ENCODE measurements at places on chromosomes 7 and 10.

DNA sequence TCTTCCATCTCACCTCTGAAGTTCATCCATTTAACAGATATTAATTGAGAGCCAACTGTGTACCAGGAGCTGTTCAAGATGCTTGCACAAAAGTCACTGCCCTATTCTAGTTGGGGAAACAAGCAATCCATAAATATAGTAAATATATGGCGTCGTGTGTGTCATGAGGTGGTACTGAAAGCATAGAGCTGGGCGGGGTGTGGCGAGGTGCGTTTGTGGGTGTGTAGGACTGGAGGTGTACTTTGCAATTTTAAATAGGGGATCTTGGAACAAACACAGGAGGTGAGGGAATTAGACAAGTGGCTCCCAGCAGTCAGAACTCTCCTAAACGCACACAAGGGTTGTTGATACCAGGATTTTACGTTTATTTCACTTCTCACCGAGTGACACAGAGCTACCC is 490 bp upstream of the ZNF239 start:
- DNase-seq: no peak

GRCh38 chr7:2123360-2123759 is 109.4 kb downstream of the MAD1L1 start:
- no peak for DNase-seq

- DNase-seq: no peak
Observed at GRCh38 chr10:113965683-113966082, 78.0 kb upstream of the ADRB1 start.

DNA sequence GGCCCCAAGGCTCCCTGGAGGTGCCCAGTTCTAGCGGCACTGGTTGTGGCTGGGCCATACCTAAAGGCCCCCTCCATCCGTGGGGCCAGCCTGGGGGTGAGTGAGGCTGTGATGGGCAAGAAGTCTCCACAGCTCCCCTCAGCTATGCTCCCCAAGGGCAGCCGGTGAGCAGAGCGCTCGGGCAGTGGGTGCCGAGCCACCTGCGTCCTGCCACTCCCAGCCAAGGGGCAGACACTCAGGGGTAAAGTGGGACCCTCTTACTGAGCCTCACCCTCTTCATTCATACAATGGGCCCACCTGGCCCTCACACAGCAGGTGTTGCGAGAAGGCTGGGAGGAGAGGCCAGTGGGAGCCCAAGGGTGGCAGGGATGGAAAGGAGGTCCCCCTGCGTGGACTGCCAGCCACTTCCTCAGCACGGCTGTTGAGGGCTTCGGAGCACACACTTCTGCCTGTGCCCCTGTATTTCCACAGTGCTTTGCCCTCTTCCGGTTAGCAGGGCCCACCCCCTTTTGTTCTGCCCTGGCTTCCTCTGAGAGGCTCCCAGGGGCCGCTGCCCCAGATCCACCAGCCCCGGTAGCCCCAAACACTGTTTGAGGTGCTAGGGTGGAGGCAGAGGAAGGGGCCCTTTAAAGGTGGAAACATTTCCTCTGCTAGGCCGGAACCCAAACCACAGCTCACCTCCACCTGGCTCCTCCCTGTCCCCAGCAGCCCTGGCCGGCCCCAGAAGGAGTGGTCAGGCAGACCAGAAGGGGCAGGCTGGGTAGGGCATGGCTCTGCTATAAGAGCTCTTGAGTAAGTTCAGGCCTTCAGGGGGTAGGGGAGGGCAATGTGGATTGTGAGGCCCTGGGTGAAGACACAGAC is 16.4 kb upstream of the C10orf105 start:
- peak; percentile 48 for DNase-seq

DNA sequence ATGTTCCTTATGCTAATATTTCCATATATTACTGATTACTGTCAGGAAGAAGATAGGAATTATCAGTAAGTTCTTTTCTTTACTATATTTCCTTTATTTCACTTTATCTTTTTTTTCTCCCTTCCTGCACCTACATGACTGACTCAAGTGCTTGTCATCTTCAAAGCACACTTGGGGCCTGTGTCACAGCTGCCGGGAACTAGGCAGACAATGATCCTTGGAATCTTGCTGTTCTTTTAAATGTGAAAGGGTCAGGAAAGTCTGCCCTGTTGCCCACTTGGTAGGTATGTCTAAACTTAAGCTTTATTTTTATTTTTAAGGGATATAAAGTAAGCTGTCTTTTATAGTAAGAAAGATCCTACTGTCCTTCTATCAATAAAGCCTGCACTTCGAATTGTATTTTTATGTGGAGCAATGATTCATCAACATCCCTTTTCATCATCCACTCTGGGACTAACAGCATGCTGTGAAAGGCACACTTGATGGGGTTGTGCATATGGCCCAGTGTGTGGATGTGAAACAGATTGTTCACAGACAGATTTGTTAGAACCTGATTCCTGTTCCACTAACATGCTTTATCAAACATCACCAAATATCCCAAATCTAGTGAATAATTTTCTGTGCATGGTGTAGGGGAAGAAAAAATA is 556.9 kb downstream of the DNAJB9 start:
- DNase-seq: no peak

DNA sequence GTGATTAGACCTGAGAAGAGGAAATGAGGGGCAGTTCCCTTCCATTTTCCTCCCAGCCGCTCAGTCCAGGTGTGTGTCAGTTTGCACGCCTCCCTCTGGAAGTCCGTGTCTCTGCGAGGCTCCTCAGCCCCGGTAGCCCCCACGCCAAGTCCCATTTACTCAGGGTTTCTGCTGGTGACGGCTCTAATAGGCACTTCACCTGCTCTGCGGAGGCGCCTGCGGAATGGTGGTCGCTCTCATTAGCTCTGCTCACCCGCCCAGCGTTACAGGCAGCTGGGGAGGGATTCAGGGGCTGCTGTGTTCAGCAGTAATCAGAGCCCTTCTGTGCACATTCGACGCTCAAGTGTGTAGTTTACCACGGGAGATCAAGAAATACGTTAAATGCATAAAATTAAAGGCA is 179.9 kb downstream of the MGMT start:
- DNase-seq: no peak

- DNase-seq: no peak
Observed at GRCh38 chr7:3494947-3495346, 193.9 kb downstream of the SDK1 start.

DNA sequence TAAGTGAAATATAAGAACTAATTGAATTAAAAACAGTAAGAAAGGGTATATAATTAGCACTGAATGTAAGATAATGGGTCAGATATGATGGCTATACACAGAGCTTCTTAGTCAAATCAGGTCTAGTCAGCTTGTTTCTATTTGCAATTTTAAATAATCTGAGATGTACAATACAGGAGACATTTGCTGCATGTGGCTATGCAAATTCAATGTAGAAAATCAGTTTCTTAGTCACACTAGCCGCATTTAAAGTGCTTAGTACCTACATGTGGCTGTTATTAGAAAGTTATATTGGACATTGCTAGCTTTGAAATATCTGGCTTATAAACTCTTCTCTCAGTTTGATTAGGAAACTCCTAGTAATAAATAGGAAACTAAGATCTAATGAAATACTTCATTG is 25.3 kb downstream of the CCDC7 start:
- no peak for DNase-seq

DNA sequence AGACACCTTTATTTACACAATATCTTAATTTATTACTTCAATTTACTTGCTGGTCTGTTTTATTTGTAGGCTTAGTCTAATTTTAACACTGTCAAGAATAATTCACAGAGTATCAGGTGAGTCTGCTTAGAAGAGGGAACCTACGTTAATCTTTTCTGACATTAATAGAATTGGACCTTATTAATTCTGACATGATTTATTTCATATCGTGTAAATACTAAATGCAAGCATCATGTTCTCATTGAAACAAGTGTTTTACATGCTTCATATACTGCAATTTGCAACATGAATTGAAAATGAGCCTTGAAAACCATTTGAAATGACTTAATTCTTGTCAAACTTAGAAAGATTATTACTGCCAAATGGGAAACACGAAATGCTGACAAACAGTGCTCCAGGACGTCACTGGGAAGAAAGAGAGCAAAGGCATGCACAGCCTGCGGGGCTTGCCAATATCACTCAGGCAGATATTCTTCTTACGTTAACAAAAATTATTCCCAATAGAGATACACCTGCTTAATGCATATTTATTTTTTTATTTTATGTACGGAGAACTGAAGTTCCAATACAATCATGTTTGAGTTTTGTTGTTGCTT is 282.0 kb upstream of the AKR1E2 start:
- no peak for DNase-seq

- no peak for DNase-seq
Observed at GRCh38 chr10:12390733-12391132, 41.4 kb downstream of the CAMK1D start.

DNA sequence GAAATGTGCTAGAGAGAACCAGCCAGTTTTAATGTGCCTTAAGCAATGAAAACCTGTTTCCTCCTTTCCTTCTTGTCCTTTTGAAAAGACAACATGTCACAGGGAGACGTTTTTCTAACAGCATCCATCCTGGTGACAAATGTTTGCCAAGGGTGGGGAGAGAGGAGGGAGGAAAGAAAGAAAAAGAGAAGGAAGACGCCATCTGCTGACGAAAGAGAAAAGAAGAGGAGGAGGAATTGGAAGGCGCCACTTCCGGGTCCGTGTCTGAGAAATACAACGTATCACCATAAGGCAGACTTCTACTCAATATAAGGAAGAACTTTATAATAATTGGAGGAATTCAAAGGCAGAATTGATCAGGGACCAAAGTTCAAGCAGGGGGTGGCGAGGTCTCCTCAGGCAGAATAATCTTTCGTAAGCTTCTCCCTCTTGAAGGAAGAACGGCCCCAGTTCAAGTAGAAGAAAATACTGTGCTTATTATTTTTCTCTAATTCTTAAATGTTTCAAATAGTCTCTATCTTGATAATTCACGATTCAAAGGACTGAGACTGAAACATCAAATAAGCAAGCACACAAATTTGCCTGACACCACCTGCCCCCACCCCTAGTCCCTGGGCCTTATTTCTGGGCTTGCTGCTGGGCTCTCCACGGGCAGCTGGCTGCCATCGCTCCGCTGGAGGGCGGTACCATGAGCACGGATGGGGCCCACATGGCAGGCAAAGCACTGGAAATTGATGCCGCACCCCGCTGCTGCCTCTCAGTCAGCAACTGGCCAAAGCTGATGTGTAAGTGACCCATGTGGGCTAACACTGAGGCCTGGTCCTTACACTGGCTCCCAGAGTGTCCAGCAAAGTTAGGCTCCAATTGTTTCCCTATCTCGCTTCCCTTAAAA is 273.7 kb upstream of the KLF14 start:
- peak; percentile 33 for DNase-seq

DNA sequence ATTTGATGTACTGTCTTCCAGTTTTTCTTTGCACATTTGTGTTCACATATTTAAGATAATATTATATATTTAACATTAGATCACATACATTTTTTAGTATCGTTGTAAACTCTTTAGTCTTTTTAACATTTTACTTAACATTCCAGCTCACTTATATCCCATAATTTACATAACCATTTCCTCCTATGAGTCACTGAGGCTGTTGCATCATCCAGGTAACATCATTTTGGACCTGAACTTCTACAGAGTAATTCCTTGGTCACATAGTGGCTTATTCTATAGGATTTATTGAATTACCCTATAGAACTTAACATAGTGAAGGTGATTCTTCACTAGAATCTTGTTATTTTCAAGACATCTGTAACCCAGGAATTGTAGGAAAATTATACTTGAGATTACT is 194.4 kb downstream of the POU6F2 start:
- no peak for DNase-seq

GRCh38 chr7:73865738-73866445 is 4.9 kb downstream of the TMEM270 start:
- peak; percentile 61 for DNase-seq

GRCh38 chr10:66049335-66049734 is 876.5 kb upstream of the LRRTM3 start:
- DNase-seq: no peak

DNA sequence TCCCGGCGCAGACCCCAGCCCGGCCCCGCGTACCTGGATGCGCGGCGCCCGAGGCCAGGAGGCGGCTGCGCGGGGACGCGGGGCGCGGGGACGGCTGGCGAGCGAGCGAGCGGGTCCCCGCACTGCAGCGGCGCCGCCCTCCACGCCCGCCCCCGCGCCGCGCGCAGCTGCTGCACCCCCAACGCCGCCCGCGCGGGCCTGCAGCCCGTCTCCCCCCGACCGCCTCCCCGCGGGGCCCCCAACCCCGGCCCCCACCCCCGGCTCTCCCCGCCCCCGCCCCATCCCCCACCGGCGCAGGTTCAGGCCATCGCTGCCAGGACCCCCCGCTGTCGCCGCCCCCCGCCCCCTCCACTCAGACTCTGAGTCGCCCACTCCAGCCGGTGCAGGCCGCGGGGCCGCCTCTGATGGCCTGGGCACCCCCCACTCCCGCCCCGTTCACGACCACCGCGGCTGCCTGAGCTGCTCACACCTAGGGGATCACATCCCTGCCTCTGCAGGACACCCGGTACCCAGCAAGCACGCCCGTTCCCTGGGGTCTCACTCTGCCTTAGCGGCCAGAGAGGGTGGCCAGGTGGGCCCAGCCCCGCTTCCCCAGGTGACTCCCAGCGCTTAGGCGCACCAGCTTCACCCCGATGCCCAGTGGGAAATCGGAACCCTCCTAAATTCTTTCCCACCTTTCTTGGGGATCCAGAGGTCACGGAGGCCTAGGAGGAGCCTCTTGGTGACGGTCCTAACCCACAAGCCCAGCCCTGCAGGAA is 13.9 kb upstream of the DNAAF5 start:
- no peak for DNase-seq

DNA sequence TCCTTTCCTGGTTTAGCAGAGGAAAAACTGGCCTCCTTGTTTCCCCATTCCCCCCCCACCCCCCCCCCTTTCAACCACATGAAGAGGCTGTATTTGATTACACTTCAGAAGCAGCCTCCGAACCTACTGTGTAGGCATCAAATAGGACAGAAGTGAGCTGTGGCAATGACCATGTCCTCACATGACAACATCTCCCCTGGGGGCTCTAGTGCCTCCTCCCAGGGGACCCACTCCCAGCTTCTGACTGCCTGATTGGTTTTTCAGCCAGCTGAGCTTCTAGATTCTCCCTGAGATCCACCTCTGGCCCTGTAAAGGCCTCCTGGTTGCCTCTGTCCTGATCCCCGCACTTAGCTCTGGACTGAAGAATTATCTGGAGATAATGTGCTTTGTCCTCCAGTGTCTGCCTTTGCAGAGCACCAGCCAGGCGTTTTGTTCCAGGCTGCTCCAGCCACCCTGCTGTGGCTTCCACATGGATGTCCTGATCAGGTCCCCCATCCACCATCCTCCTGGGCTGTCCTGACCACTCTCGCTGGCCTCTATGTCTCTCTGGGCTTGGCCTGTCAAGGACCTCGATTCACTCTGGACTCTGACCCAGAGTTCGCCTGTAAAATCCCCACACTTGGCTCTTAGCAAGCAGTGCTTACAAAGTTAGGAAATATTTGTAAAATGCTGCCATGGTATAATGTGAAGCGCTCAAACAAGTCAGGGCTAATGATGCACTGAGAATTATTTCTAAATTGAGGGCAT is 42.4 kb upstream of the TOMM7 start:
- no peak for DNase-seq

- DNase-seq: no peak
Observed at GRCh38 chr10:53697038-53697437, 924.5 kb upstream of the MBL2 start.
